Stromal cell of bone marrow (primary cell): ENCODE measurements at places on chromosomes 3 and 15.

DNA sequence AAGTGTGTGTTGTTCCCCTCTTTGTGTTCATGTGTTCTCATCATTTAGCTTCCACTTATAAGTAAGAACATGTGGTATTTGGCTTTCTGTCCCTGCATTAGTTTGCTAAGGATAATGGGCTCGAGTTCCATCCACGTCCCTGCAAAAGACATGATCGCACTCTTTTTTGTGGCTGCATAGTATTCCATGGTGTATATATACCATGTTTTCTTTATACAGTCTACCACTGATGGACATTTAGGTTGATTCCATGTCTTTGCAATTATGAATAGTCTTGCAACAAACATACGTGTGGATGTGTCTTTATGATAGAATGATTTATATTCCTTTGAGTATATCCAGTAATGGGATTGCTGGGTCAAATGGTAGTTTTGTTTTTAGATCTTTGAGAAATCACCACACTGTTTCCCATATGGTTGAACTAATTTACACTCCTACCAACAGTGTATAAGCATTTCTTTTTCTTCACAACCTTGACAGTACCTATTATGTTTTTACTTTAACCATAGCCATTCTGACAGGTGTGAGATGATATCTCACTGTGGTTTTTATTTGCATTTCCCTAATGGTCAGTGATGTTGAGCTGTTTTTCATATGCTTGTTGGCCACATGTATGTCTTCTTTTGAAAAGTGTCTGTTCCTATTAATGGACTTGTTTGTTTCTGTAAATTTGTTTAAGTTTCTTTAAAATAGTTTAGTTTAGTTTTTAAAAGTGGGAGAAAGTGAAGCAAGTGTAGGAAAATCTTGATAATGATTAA lies 21.9 kb upstream of the SLC30A4 start:
- DNase-seq, result no peak

- no peak for DNase-seq
Observed at GRCh38 chr3:128278130-128278529, 124.8 kb downstream of the EEFSEC start.

GRCh38 chr3:179860275-179861107 lies 176.2 kb downstream of the PEX5L start:
- DNase-seq, result no peak

DNA sequence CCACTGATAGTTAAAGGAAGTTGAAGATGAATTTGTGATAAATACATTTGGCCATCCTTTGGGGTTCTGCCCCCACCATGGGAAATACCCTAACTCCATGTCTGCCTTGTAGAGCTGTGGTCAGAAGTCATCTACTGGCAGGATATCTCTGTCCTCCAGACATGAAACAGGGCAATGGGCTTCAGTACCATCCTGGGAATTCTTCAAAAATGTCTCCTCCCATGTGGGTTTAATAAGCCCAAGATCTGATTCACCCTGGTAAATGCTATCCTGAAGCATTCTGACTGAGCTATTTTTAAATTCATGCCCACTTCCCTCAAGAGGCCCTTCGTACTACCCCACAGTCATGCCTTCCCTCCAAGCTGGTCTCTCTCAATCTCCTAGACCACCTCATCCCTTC lies 113.7 kb upstream of the SLC25A36 start:
- DNase-seq, result no peak

DNA sequence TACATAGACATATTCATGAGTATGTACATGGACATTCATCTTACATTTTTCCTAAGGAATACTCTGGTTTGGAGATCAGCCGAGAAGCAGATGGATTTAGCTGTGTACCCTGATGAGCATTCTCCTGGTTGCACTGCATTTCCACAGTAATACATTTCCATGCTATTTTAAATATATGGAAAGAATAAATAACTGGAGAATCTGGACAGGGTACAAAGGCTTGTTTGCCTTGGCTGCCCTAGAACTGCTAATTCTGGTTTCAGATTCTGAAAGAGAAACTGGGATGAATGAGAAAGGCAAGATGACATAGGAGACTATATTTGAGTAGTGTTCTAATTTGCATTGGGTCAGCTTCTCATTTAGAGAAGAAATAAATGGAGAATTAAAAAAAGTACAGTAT lies 190.8 kb upstream of the FAM3D start:
- DNase-seq, result no peak

DNA sequence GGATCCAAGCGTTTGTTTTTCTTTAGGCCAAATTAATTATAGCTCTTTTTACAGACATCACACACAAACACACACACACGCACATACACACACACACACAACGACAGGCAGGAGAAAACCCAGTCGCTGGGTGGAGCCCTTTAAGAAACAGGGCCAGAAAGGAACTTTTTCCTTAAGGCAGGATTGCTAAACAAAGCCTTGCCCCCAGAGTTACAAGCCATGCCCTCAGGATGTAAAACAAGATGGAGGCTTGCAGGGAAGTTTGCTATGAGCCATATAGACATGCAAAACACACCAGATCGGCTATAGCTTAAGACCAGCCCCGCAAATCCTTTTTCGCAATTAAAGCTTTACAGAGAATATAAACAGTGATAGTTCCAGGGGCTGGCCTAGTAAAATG lies 16.3 kb upstream of the IQCF2 start:
- DNase-seq, result no peak

- DNase-seq, result no peak
Observed at GRCh38 chr3:48236531-48236930, 4.4 kb upstream of the ZNF589 start.

- DNase-seq, result no peak
Observed at GRCh38 chr3:125310623-125311081, 64.5 kb downstream of the ZNF148 start.

DNA sequence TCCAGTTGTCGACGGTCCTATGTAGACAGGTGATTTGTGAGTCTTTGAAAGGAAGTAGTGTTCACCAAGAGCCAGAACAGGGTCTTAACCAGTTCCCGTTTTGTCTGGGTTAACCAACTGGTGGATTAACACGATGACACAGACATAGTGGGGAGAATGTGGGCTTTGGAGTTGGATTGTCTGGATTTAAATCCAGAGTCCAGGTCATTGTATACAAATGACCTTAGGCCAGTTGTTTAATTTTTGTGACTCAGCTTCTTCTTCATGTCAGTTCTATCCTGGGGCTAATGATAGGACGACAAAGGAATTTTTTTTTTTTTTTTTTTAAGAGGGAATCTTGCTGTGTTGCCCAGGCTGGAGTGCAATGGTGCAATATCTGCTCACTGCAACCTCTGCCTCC lies 126.7 kb downstream of the LPP start:
- no peak for DNase-seq

- DNase-seq, result no peak
Observed at GRCh38 chr3:29004885-29005599, 275.8 kb upstream of the RBMS3 start.

GRCh38 chr15:25954398-25954797 lies 91.3 kb upstream of the ATP10A start:
- no peak for DNase-seq

DNA sequence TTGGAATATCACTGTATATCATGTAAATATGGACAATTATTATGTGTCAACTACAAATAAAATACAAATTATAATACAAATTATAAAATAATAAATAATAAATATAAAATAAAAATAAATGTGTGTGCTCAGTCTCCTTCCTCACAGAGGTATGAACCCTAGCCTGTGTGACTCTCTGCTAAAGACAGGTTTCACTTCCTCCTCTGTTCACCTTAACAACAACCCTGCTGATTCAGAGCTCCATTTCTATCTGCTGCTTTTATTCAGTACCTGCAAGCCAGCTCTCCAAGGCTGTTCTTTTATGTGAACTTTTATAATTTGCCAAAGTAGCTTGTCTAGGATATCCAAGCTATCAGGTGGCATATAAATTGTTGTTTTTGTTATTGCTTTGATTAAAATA lies 610.7 kb upstream of the GRM7 start:
- no peak for DNase-seq

GRCh38 chr3:112093180-112093522 lies 7.0 kb downstream of the C3orf52 start:
- no peak for DNase-seq

DNA sequence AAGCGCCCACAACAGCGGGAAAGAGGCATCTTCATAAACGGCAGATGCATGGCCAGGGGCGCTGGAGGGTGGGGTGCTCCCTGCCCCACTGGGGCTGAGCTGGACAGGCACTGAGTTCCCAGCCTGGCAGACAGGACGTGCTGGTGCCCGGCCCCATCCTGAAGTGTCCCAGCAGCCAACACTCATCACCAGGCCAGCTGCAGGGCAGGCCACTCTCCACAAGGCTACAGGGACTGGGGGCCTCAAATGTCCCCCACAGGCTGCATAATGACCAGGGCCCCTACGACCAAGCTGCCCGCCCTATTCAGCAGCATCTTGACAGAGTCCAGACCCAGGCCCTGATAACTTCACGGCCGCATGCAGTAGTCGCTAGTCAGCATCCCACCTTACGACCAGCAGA lies 124.1 kb upstream of the IQSEC1 start:
- no peak for DNase-seq

GRCh38 chr3:13016083-13016720 lies 57.0 kb downstream of the IQSEC1 start:
- DNase-seq, result no peak

GRCh38 chr15:71091601-71092000 lies 23.7 kb upstream of the THSD4 start:
- DNase-seq, result no peak

DNA sequence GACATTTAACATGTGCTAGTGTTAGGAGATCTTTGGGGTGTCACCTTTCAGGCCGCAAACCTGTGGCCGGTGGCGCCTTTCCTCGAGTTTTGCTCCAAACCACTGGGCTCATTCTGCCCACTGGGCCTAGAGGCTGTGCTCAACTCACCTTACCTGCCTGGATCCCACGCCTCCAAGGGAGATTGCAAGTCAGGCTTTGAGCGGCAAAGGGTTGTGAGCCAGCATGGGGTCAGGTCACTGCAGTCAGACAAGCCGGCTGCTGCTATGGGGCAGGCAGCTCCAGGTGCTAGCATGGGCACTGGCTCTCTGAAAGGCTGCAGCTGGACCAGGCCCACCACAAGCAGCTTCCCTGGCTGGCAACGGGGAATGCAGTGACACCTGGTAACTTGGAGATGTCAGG lies 265.5 kb downstream of the ZBBX start:
- no peak for DNase-seq
